ENCODE measurements at places on chromosomes 2 and 18. TPM values are rescaled to one million over a fixed set of nuclear protein-coding genes. Genes with fewer than 3 reads are reported as not detected.

DNA sequence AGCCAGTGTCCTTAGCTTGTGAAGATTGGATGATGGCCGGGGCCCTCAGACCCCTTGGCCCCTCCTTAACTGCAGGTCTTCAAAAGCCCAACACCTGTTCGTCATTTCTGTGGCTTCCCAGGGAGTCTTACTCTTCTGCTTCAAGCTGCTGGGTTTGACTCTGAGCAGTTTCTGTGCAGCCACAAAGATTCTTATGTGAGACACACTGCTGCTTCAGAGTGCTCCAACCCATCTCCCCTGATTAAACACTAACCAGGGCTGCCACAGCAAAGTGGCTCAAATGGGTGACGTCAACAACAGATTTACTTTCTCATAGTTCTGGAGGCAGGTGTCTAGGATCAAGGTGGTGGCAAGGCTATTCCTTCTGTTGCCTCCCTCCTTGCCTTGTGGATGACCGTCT is 40.8 kb downstream of the TSN start:
- no peak overlapping the region for H3K27ac ChIP-seq
- H3K4me3 ChIP-seq: no peak overlapping the region
- H3K4me1 ChIP-seq: peaks cover 2% of the 10 kb centered on the region
- no peak for DNase-seq
- H3K36me3 ChIP-seq: no peaks in the 10 kb centered on the region
- H3K27me3 ChIP-seq: no peaks in the 10 kb centered on the region

- H3K36me3 ChIP-seq: no peaks in the 10 kb centered on the region
- 0 out of 2 replicates have a peak, but pooled peaks cover 2% of the 10 kb centered on the region for H3K4me1 ChIP-seq
- no peak overlapping the region for H3K27ac ChIP-seq
- DNase-seq: no peak
- no peak overlapping the region for H3K4me3 ChIP-seq
These were observed 26.4 kb upstream of the B4GALT6 start for GRCh38 chr18:31710826-31711225.

DNA sequence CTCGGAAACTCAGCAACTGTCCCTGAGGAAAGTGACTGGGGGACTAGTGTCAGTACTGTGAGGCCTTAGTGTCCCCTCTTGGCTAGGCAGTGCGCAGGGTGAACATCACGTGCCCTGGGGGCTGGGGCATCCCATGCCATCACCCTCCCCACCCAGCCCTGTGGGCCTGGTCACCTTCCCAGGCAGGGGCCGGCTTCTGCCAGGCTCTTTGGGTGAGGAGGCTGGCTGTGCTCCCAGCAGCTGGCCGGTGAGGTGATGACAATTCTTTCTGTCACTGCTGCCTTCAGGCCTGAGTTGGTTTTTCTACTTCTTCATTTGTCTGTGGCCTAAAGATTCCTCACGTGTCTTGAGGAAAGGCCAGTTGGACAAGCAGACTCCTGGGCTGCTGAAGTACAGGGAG is 180.8 kb downstream of the KLHL29 start:
- H3K27me3 ChIP-seq: no peaks in the 10 kb centered on the region
- peaks cover 10% of the 10 kb centered on the region for H3K4me1 ChIP-seq
- no peaks in the 10 kb centered on the region for H3K36me3 ChIP-seq
- H3K4me3 ChIP-seq: no peak overlapping the region

- H3K27me3 ChIP-seq: no peaks in the 10 kb centered on the region
- H3K4me1 ChIP-seq: no peaks in the 10 kb centered on the region
- no peak for DNase-seq
- H3K4me3 ChIP-seq: no peak overlapping the region
These were observed 139.9 kb upstream of the ZEB2 start for GRCh38 chr2:144659731-144660275.

DNA sequence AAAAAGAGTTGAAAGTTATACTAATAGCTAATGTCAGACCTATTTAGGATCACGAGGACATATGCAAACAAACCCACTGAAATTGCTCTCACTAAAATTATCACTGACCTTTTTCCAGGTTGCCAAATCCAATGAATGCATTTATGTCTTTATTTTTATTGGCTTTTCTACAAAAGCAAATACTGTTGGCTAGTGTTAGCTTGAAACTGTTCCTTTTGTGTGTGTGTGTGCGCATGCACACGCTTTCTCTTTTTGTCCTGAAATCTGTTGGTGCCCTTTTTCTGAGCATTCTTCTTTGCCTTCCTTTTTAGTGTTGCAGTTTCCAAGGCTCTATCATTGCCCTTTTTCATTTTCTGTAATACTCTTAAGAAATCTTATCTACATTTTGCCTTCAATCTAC is 1269.2 kb downstream of the LRP1B start:
- no peak overlapping the region for H3K4me3 ChIP-seq
- H3K36me3 ChIP-seq: no peaks in the 10 kb centered on the region
- H3K27ac ChIP-seq: no peak overlapping the region
- no peak for DNase-seq
- H3K4me1 ChIP-seq: peaks cover 5% of the 10 kb centered on the region
- no peaks in the 10 kb centered on the region for H3K27me3 ChIP-seq

DNA sequence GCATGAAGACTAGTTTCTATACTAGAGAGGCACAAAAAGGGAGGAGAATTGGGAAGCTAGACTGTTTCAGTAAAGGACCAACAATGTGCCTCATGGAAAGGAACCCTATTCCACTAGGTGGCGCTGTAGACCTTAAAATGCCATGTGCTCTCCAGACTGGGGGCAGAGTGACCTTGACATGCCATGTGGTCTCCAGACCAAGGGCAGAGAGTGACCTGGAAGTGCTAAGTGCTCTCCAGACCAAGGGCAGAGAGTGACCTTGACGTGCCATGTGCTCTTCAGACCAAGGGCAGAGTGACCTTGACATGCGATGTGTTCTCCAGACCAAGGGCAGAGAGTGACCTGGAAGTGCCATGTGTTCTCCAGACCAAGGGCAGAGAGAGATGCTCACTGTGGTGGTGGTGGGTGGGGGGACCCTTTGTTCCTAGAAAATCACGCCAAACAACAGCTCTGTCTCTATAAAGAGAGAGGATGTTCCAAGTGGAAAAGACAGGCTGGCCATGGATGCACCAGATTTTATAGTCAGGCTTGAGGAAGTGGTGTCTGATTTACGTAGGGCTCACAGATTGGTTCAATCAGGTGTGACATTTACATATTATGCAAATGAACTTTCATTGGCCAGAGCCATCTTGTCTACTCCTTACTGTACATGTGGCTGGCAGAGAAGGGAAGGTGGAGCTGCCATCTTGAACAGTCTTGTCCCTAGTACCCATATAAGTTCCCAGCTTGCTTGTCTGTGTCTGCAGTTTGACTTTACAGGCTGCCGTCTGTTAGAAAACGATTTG is 344.0 kb upstream of the DDX18 start:
- H3K36me3 ChIP-seq: no peaks in the 10 kb centered on the region
- no peaks in the 10 kb centered on the region for H3K27me3 ChIP-seq
- DNase-seq: peak; percentile 76
- no peak overlapping the region for H3K4me3 ChIP-seq
- no peak overlapping the region for H3K27ac ChIP-seq
- 0 out of 2 replicates have a peak, but pooled peaks cover 2% of the 10 kb centered on the region for H3K4me1 ChIP-seq

DNA sequence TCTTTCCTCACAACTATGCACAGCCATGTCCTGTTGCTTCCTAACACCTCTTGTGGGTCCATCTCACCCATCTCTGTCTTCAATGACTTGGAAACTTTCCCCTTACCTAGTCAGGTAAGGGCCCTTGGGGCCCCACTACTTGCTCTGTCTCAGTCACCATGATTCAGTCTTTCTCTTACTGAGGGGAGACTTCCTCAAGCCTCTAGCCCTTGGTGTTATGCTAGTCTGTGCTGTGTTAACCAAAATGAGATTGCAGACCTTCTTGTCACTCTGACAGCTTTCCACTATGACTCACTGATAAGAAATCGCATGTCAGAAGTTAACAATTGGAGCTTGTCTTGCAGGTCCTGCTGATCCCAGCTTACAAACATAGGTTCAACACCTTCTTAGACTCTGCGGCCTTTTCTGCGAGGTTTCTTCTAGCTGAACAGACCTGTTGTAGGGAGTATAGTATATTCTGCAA is 65.3 kb downstream of the WDR75 start:
- DNase-seq: no peak
- H3K4me1 ChIP-seq: no peaks in the 10 kb centered on the region
- no peaks in the 10 kb centered on the region for H3K27me3 ChIP-seq
- H3K27ac ChIP-seq: no peak overlapping the region

DNA sequence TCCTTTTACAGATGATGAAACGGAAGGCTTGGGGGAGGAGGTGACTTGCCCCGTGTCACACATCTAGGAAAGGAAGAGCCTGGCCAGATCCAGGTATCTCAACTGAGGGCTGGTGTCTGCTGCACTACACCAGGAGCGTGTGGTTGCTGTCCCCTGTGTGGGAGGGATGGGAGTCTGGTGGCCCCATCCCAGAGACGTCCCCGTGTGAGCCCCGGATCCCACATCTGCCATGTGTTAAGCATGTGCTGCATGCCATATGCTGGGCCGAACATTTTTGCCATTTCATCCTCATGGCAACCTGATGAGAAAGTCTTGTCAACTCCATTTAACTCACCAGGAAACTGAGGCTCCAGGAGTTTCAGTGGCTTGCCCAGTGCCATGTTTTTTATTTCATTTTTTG is 4.2 kb downstream of the GAREM2 start:
- H3K4me1 ChIP-seq: peaks cover 20% of the 10 kb centered on the region
- no peaks in the 10 kb centered on the region for H3K36me3 ChIP-seq
- no peak for DNase-seq
- H3K27ac ChIP-seq: no peak overlapping the region
- no peak overlapping the region for H3K4me3 ChIP-seq
- no peaks in the 10 kb centered on the region for H3K27me3 ChIP-seq

DNA sequence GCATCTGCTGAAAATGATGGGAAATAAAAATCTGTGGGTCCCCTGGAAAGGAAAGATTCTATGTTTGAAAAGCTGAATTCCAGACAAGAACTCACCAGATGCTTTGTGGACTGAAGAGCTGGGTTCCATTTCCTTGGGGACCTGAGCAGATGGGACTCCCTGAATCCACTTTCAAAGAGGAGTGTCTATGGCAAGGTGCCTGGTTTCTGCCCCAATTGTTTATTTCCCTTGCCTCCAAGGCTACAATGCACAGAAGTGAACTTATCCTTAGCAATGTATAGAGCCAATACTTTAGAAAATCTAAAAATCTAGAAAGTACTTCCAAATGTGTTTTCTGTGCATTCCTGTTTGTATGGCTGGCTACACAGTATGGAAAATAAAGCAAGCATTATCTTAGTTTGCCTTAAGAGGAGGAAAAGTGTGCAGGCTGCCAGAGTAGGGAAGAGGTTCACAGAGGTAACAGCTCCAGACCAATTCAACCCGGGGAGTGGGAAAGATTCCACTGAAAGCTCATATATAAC is 420.5 kb downstream of the NRXN1 start:
- no peak overlapping the region for H3K27ac ChIP-seq
- H3K4me3 ChIP-seq: no peak overlapping the region
- no peak for DNase-seq
- no peaks in the 10 kb centered on the region for H3K27me3 ChIP-seq

DNA sequence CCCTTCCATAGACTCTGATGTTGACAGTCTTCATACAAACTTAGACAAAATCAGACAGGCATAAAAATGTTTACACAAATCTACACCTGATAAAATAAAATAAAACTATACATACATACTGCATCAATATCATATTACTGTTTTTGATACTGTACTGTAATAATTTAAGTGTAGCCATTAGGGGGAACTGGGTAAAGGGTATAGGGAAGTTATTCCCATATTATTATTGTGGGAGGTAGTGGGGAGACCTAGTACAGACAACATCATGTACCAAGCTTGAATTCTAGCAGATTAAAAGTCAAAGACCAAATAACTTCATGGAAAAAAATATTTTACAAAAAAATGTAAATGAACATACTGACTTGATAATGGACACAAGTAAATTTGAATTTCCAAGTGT is 43.3 kb downstream of the PUM2 start:
- DNase-seq: no peak
- H3K4me3 ChIP-seq: no peak overlapping the region
- H3K27me3 ChIP-seq: no peaks in the 10 kb centered on the region
- H3K4me1 ChIP-seq: no peaks in the 10 kb centered on the region
- peaks cover 84% of the 10 kb centered on the region for H3K36me3 ChIP-seq

ANKRD30B gene
- not detected for total RNA-seq

PLEKHM3 gene
- total RNA-seq: 5.8 TPM

SPATA3 gene
- not detected for total RNA-seq

GREB1L gene
- total RNA-seq: 0.31 TPM

LCT gene
- total RNA-seq: 0.06 TPM

TWIST2 gene
- total RNA-seq: 2.6 TPM

MARCO gene
- total RNA-seq: not detected

TUBA3E gene
- not detected for total RNA-seq

TACR1 gene
- 0.19 TPM for total RNA-seq
